NCI-H69 (cell line): ENCODE measurements at places on chromosomes 5 and 9.

GRCh38 chr5:137148655-137149054 is 350.5 kb downstream of the SPOCK1 start:
- DNase-seq, result peak; percentile 44

DNA sequence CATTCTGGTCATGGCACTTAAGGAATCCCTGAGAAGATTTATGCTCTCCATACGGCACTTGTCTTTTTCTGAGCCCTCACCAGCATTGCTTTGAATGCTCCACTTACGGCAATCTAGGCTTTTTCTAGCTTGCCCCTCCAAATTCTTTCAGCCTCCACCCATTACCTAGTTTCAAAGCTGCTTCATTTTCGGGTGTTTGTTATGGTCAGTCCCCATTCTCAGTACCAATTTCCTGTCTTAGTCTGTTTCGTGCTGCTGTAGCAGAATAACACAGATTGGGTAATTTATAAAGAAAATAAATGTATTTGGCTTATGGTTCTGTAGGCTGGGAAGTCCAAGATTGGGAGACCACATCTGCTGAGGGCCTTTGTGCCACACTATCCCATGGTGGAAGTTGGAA is 42.0 kb downstream of the ARHGEF28 start:
- DNase-seq, result no peak

DNA sequence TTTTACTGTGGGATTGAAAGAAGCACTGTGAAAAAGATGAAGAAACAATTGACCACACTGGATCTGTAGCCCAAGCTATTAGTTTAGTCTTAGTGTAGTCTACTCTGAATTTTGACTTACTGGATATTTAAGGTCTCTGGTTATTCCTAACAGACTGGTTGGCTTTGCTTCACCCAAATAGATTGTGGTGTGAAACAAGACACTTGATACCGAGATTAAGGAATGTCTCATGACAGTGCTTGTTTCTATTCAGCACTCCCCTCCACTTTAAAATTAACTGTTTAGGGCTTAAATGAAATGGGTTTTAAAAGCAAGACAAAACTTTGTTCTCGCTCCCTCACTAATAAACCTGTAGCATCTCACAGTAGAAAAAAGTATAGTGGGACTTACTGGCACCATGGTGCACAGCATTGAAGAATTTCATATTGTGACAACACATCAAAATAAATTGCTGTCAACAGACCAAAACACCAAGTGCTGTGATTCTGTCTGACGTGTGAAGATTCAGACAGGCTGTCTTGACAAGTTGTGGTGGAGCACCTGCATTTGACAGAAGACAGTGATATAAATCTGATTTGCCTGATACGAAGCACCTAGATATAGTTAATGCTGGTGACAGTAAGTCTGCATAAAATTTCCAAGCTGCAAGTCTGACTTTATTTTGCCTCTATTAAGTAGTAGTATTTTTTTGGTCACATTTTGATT is 73.1 kb downstream of the PBX3 start:
- no peak for DNase-seq

DNA sequence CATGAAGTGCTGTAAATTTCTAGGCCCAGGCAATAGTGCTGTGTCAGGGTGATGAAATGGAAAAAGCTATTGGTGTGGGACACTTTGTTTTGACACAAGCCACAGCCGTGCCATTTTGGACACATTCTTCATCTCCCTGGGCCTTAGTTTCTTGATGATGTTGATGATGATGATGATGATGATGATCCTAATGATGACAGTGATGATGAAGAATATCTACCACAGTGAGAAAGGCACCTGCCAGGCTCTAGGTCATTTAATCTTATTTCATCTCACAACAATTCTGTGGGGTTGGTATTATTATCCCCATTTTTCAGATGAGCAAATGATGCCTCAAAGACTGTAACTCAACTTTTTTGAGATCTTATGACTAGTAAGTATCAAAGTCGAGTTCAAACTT is 102.2 kb upstream of the STC2 start:
- DNase-seq, result no peak

- no peak for DNase-seq
Measured at GRCh38 chr9:89550346-89550927, 52.5 kb upstream of the SEMA4D start.

DNA sequence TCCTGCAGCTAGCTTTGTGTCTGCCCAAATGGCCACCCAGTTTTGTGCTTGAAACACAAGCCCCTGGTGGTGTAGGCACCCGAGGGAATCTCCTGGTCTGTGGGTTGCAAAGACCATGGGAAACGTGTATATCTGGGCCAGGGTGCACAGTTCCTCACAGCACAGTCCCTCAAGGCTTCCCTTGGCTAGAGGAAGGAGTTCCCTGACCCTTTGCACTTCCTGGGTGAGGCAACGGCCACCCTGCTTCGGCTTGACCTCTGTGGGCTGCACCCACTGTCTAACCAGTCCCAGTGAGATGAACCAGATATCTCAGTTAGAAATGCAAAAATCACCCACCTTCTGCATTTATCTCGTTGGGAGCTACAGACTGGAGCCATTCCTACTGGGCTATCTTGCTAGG is 865.0 kb upstream of the ACO1 start:
- no peak for DNase-seq

DNA sequence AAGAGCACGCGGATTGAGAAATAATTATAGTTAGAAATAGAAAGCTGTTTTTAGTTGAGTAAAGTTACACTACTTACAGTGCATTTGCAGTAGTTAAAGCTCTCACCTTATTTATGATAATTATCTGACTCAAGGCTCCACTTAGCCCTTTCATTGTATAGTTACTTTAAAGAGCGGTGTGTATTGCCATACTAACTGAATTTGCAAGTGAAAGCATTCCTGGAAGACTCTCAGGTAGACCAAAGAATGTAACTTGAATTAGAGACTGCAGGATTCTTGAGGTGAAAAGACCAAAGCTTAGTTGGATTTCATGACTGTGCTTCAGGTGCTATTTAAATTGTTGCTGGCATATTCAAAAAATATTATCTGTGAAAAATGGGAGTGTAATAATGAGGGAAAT is 4.2 kb upstream of the RASA1 start:
- no peak for DNase-seq

DNA sequence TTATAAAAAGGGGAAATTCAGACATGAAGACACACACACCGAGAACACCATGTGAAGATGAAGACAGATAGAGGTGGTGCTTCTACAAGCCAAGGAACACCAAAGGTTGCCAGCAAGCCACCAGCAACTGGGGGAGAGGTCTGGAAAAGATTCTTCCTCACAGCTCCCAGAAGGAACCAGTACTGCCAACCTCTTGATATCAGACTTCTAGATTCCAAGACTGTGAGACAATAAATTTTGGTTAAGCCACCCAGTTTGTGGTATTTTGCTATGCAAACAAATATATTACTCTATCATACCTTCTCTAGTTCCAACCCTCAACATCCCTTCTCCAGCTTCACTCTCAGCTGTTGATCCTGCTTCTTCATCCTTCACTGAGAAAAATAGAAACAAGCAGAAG is 451.1 kb downstream of the EBF1 start:
- no peak for DNase-seq

- no peak for DNase-seq
Measured at GRCh38 chr9:84024041-84024575, 43.5 kb downstream of the RMI1 start.

DNA sequence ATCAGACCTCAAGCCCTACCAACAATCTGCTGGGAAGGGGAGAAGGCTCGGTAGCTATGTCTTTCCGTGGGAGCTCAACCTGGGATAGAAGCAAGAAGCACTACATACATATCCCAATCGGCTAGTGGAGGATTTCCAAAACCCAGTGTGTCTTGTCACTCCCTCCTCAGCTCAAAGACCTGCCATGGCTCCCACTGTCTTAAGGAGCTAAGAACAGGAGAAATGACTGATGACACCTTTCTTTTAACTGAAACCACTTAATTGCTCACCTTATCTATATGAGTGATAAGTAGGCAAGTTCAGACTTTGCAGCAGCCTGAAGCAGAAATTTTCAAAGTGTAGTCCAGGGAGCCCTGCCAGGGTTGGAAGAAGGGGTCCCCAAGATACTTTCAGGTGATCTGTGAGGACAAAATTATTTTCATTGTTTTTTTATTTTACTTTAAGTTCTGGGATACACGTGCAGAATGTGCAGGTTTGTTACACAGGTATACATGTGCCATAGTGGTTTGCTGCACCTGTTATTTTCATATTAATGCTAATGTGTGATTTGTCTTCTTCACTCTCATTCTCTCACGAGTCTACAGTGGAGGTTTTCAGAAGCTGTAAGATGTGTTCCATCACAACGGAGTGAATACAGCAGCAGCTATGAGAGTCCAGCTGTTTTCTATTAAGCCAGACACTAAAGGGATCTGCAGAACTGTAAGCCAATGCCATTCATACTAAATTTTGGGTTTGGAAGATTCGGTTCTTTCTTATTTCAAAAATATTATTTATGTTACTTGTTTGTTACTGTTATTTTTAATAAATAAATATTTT is 41.4 kb downstream of the PAX5 start:
- no peak for DNase-seq

GRCh38 chr5:19891658-19892057 is 96.3 kb downstream of the CDH18 start:
- DNase-seq, result peak; percentile 19

- DNase-seq, result no peak
Measured at GRCh38 chr5:10626473-10627013, 62.7 kb downstream of the ANKRD33B start.

DNA sequence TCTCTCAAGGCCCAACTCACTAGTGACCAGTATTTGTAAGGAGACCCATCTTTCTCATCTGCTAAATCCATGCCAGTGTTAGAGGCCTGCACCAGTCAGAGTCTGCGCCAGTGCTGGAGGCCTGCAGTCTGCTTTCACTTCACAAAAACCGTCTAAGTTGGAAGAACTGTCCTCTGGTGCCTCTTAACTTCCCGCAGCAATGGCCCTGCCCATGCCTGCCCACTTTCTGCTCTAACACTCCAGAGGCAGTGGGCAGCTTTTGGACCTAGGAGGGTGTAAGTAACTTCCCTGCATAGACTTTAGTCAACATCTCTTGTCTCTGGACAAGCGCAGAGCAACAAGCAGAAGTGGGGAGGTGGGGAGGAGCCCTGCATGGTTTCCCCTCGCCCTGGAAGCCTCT is 152.9 kb downstream of the AUH start:
- DNase-seq, result no peak

DNA sequence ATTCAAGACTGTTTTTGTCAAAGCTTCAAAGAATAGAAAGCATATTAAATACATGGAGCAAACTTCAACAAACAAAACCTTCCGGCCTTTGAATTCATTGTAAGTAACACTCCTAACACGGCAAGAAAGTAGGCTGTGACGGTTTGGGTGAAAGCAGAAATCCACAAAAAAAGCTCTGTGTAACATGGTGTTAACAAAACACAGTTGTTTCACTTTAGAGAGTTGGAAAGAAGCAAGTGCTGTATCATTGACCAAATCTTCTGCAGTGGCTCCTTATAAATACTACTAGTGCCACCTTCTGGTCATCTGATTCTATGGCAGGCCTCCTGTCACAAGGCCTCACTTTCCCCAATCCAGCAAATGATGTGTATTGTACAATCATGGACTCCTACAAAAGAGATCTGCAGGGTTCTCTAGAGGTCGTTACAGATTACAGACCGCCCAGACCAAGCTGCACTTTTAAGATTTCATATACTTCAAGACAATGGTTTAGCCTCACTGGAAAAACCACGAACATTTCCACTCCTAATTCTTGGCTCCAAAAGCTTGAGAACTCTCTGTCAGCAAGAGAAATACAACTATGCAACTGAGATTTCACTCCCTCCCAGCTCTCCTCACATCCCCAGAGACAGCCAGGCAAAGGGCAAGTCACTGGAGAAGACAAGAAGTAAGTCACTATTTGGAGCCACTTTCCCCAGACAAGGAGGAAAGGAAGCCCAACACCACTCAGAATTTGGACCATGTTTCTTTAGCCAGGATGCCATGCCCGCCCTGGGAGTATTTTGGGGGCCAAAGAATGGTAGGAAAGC is 196.2 kb downstream of the DTWD2 start:
- DNase-seq, result peak; percentile 81
